ENCODE measurements at places on chromosomes 7 and 10.

GRCh38 chr7:8200316-8200715, 61.7 kb downstream of the ICA1 start:
- DNase-seq, result no peak

GRCh38 chr10:98224509-98224908, 43.5 kb downstream of the LOXL4 start:
- no peak for DNase-seq

DNA sequence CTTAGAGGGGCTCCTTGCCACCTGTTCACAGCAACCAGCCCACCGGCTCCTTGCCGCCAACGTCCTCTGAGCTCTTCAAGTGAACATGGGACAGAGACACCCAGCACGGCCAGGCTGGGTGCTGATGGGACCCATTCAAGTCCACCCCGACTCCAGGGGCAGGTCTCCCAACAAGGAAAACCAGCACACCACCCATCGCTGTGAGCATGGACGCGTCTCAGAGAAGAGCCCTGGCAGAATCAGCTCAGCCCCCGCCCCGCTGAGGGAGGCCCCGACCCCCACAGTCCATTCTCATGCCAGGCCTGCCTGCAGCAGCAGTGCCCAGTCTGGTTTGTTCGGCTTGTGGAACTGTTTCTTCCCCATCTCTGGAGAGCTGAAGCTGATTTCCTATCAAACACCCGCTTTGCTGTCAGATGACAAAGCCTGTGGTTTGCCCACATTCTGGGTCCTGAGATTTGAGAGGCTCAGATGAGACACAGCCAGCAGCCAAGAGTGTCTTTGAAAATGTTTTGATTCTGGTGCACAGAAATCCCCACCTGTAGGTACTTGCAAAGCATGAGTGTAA, 216.6 kb downstream of the ZMYND11 start:
- no peak for DNase-seq

DNA sequence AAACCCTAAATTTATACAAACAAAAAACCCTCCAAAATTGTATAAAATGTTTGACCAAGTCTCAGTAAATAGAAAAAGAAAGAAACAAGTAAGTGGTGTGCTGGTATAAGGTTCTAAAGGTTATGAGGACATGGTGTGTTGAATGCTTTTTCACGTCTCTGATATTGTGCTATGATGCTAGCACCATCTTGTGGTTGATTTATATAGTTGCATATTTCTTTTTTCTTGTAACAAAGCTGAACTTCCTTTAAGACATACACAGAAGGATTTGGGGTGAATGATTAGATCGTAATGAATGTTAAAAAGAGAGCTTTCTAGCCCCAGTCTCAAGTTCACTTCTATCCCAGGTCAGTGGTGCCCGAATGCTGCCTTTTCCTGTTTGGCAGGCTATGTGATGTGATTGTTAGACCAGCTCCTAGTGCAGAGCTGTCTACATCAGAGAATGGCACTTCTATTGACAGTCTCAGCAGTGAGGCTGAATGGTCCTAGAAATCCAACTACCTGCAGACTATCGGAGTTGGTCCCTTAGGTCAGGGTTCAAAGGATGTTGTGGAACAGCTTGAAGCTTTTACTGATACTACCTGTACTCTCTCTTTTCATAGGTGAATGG, 25.0 kb downstream of the VTI1A start:
- DNase-seq, result peak; percentile 17

- no peak for DNase-seq
Measured at GRCh38 chr10:75461672-75462649, 30.5 kb downstream of the LRMDA start.

- DNase-seq, result no peak
Measured at GRCh38 chr7:45482451-45482850, 91.7 kb upstream of the ADCY1 start.

DNA sequence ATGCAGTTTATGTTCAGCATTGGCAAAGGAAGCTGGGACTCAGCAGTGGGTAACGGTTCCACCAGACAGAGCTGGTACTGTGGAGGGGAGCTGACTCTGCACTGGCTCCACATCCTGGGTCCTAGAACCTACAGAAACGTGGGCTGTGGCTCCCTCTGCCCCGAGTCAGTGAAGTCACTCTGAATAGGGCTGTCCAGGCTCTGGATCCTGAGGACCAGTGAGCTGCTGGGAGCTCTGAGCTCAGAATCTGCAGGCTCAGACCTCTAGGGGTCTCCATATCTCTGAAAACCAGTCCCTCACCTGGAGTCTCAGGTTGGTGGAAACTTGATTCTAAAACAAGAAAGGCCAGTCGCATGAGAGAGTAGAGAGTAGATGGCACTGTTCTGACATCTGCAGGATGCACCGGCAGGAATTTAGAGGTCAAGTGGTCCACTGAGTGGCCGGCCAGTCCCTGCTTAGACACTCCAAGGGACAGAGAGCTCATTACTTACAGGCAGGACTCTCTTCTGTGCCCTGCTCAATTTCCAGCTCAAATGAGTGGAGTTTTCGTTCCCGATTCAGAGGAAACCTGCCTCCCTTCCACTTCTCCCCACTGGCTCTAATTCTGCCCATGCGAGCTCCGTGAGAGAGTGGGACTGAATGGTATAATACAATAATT, 18.6 kb downstream of the NPFFR1 start:
- DNase-seq, result no peak

- no peak for DNase-seq
Measured at GRCh38 chr10:132444877-132445351, 47.9 kb downstream of the PWWP2B start.

- no peak for DNase-seq
Measured at GRCh38 chr10:71040343-71040742, 152.0 kb upstream of the PCBD1 start.

- no peak for DNase-seq
Measured at GRCh38 chr7:155899596-155899995, 87.3 kb upstream of the SHH start.

GRCh38 chr7:157402911-157403534, 66.2 kb downstream of the DNAJB6 start:
- DNase-seq, result no peak

- no peak for DNase-seq
Measured at GRCh38 chr7:44331682-44332081, 6.3 kb upstream of the CAMK2B start.
